NCI-H187 (cell line): ENCODE measurements at places on chromosomes 4 and X.
A peak's percentile ranks its signal among the peaks of the same experiment; 100 is the strongest.

GRCh38 chr4:66777097-66777496, 768.2 kb downstream of the CENPC start:
- no peak for DNase-seq

- DNase-seq = peak; percentile 83
Observed at GRCh38 chr4:88737307-88737941, 39.8 kb upstream of the NAP1L5 start.

DNA sequence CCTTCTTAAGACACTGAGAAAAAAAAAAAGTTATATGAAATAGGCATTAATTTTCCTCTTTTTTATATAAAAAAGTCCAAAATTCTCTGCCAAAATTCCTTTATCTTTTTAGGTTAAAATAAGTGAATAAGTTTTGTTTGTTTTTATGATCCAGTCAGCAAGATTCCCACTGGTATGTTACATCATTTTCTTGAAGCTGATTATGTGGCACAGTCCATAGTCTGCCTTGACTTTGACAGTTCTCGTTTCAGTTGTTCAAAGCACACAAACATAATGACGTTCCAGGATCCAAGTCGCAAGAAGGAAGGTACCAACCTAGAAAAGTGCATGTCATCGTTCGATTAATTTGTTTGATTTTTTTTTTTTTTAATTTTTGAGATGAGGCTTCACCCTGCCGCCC, 9.1 kb downstream of the UCP1 start:
- no peak for DNase-seq

DNA sequence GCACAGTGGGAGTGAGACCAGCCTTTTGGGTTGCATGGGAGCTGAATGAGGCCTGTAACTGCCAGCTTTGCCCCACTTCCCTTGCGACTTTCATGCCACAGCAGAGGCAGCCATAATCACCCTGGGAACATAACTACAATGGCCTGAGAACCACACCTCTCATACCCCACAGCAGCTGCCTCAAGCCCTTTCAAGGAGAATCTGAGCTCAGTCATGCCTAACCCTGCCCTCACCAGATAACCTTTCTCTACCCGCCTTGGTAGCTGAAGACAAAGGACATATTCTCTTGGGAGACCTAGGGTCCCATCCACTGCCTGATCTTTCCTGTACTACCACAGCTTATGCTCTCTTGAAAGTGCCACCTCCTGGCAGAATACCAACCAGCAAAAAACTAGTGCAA, 599.9 kb upstream of the IGFBP7 start:
- no peak for DNase-seq

DNA sequence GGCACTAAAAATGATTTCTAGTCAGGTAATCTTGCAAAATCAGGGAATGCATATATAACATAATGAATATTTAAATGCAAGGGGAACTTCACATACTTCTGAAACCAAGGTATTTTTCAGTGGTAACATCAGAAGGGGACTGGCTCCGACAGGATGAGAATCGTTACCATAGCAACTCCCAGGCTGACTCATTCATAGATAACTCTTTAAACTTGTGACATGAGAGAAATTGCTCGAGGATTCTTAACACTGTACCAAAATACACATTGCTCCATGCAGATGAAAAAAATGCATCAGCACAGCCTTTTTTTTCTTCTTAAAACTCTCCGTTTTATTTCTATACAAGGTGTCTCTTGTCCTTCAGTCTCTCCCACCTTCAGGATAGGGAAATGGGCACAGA, 114.3 kb downstream of the GABRB1 start:
- no peak for DNase-seq

DNA sequence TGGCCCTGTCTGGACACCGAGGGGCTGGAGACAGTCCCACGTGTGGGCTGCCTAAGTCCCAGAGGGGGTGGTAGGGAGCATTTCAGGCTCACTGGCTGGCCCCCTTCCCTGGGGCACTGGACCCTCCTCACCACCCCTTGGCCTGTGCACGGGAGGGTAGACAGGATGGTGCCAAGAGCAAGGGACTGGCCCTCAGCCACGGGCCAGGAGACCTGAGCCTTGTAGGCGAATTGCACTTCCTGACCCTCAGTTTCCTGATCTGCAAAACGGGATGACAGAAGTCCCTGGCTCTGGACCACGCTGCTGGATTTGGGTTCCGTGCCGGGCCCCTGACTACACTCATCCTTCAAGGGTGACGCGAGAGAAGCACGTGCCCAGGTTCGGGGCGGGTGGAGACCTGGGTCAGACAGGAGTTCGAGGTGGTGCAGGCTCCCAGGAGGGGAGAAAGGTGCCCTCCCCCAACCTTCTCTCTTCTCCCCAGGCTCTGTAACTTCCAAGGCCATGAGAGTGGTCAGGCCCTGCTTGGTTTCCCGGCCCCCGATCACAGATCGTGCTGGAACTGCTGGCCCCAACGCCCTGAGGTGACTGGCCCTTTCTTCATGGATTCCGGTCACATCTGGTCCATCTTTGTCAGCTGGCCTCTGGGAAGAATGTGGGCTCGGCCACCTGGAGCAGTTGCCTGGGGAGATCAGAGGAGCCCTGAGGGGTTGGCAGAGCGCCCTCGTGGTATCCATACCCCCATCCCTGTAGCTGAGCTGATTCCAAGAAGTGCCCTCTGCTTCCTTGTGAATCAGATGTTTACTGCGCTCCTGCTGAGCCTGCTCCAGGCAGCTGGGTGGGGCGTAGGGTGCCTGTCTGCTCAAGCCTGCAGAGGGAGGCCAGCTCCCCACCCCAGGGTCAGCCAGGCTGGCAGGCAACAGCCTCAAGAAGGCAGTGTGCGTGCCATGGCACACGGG, 3.3 kb downstream of the SH3BP2 start:
- no peak for DNase-seq

- no peak for DNase-seq
Observed at GRCh38 chr4:112748352-112748878, 111.5 kb downstream of the LARP7 start.

GRCh38 chrX:131359611-131360010, 70.5 kb upstream of the IGSF1 start:
- no peak for DNase-seq

- no peak for DNase-seq
Observed at GRCh38 chr4:3200423-3201090, 48.4 kb upstream of the MSANTD1 start.

GRCh38 chr4:163474027-163474426, 473 bp upstream of the TKTL2 start:
- no peak for DNase-seq

DNA sequence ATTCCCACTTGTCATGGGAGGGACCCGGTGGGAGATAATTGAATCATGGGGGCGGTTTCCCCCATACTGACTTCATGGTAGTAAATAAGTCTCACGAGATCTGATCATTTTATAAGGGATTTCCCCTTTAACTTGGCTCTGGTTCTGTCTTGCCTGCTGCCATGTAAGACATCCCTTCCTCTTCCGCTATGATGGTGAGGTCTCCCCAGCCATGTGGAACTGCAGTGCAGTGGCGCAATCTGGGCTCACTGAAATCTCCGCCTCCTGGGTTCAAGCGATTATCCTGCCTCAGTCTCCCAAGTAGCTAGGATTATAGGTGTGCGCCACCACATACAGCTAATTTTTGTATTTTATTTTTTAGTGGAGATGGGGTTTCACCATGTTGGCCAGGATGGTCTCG, 2.9 kb downstream of the HPGDS start:
- DNase-seq = no peak

DNA sequence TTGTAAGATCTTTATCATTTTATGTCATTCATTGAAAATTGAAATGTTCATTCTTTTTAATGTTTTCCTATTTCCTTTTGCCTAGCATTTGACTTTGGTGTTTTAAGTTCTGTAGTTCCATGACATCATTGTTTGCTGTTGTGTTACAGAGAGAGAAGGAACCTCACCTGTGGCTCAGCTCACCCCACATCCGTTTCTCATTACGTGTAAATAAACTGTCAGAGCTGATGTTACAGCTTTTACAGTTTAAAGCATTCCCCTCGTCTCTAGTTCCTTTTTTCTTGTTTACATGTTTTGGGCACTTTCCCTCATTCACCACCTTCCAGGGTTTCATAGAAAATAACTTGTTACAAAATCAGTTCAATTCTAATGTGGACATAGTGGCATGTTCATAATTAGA, 137.2 kb downstream of the FNIP2 start:
- DNase-seq = no peak

- DNase-seq = no peak
Observed at GRCh38 chr4:158914218-158914617, 145.4 kb downstream of the FNIP2 start.

GRCh38 chr4:153731239-153731638, 28.6 kb downstream of the RNF175 start:
- DNase-seq = no peak

DNA sequence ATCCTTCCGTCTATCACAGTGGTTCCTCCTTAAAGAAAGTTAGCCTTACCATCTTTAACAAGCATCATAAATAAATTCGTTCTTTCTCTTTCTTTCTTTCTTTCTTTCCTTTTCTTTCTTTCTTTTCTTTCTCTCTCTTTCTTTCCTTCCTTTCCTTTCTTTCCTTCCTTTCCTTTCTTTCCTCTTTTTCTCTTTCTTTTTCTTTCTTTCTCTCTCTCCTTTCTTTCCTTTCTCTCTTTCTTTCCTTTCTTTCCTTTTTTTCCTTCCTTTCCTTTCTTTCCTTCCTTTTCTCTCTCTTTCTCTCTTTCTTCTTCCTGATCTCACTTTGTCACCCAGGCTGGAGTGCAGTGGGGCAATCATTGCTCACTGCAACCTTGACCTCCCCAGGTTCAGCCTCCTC, 60.4 kb downstream of the ENPP6 start:
- no peak for DNase-seq

GRCh38 chr4:72312032-72312650, 256.9 kb downstream of the ADAMTS3 start:
- DNase-seq = no peak

- no peak for DNase-seq
Observed at GRCh38 chr4:153564630-153565525, 98.7 kb downstream of the TMEM131L start.

DNA sequence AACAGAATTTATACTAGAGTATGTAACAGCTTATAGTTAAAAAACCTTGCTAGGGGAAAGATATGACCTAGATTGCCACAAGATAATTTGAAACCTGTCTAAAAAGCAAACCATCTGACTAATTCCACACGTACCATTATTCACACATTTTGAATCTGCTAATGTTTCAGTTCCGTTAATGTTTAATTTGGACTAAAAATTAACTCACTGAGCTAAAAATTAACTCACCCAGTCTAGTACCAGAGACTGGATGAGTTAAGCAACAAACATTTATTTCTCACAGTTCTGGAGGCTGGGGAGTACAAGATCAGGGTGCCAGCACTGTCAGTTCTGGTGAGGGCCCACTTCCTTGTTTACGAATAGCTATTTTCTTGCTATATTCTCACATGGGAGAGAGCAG, 231.5 kb upstream of the DIAPH2 start:
- DNase-seq = no peak

DNA sequence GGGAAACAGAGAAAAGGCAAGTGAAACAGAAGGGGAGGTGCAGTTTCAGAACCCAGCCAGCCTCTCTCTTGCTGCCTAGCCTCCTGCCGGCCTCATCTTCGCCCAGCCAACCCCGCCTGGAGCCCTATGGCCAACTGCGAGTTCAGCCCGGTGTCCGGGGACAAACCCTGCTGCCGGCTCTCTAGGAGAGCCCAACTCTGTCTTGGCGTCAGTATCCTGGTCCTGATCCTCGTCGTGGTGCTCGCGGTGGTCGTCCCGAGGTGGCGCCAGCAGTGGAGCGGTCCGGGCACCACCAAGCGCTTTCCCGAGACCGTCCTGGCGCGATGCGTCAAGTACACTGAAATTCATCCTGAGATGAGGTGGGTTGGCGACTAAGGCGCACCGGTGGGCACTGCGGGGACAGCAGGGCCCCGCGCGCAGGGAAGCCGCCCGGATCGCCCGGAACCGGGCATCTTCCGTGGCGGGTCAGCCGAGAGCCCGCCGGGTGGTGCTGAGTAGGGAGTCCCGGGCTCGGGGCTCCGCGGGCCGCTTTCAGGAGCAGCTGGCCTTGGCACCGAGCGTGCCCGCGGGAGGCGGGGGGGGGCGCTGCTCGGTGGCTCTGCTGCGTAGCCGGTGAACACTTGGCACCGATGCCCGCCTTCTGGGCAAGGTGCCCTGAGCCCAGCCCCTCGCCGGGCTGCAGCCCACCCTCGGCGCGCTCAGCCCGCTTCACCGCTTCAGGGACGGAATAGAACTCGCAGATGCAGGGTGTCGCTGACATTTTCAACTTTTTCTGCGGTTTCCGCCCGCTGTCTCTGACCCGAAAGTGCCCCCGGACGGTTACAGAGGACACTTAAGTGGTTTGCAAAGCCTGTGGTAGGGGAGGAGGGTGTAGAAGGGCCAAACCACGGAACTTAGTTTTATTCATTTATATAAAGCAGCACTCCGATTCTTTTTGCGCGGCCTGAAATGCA, at the start of gene CD38:
TSS of gene CD38 (plus strand) at position 40 of the 953 bp plus-strand sequence. CDS start at position 127, 87 bp downstream.
- DNase-seq = no peak

DNA sequence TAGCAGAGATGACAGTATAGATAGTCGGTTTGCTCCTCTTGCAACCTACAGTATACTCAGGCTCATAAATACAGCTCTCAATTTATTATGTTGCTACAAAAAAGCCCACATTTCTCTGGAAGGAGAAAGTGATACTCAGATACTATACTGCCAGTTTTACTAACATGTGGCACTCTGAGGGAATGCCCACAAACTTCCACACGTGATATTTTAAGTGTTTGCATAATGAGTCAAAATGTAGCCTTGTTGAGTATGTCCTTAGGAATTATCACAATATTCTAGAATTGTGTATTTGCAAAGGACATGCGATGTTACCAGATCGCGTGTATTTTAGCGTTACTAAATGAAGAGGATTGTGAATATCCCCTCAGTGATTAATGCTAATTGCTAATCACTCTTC, 929.1 kb downstream of the STIM2 start:
- DNase-seq = no peak

DNA sequence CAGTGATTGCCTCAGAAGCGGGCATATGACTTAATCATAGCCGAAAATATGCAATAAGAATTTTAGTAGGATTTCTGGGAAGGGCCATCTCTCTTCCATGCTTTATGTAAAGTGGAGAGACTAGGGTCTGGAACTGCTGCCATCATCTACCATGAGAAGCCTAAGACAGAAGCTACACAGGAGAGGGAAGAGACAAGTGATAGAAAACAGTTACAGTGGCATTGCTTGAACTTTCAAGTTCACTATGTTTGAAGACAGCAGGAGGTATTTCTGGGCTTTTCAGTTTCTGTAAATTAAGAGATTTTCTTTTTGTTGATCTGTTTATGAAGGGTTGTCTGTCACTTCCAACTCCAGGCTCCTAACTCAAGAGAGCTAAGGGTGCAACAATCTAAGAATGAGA, 62.5 kb downstream of the ZNF330 start:
- DNase-seq = no peak
